ENCODE measurements at places on chromosomes 2 and 18.
A peak's percentile ranks its signal among the peaks of the same experiment; 100 is the strongest.

GRCh38 chr2:64643838-64644457, 9.8 kb downstream of the SERTAD2 start:
- no peaks in the 10 kb centered on the region for H3K27me3 ChIP-seq
- DNase-seq = no peak
- no peak overlapping the region for H3K27ac ChIP-seq
- no peaks in the 10 kb centered on the region for H3K36me3 ChIP-seq

DNA sequence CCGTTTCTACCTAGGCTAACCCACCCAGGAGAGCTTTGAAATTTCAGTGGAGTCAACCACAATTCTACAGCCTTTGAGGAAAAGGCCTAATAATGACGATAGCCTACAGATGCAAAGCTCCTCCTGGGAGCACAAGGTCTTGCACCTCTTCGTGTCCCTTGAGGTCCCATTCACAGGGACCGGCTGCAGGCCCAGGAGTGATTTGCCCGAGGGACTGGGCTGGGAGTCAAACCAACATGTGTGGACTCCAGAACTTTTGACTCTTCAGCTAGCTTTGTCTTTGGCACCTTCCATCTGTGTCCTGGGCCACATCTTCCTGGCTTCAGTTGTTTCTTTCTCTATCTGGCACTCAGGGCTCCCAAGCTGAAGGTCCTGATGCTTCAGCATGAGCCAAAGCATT, 76.5 kb downstream of the SMAD7 start:
- DNase-seq = no peak
- no peak overlapping the region for H3K27ac ChIP-seq
- H3K36me3 ChIP-seq = no peaks in the 10 kb centered on the region
- H3K27me3 ChIP-seq = no peaks in the 10 kb centered on the region
- H3K4me3 ChIP-seq = no peak overlapping the region

DNA sequence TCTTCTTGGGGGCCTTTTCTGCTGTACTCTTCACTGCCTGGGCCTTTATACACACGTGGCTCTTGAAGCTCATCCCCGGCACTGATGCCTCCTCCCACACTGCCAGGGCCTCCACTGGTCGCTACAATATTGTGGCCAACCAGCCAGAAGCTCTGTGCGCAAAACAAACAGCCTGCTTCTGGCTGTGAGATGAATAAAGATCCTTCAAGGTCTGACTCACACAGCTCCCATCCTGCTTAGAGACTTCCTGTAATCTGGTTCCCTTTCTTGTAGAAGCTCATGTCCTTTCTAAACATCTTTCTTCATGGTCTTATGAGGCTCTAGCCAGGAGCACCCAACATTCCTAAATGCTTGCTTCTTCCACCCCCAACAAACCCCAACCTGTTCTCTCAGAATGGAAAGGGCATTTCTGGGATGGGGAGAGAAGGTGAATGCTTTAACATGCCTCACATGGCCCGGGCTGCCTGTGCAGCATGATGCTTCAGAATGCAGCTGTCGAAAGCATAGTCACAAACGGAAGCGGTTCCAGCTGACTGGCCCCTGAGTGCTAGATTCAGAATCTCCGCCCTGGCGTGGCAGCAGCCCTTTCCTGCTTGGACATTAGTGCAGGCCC, 24.6 kb downstream of the NRP2 start:
- H3K4me1 ChIP-seq = peaks cover 7% of the 10 kb centered on the region
- no peak overlapping the region for H3K4me3 ChIP-seq
- no peak overlapping the region for H3K27ac ChIP-seq
- H3K27me3 ChIP-seq = no peaks in the 10 kb centered on the region
- no peaks in the 10 kb centered on the region for H3K36me3 ChIP-seq

DNA sequence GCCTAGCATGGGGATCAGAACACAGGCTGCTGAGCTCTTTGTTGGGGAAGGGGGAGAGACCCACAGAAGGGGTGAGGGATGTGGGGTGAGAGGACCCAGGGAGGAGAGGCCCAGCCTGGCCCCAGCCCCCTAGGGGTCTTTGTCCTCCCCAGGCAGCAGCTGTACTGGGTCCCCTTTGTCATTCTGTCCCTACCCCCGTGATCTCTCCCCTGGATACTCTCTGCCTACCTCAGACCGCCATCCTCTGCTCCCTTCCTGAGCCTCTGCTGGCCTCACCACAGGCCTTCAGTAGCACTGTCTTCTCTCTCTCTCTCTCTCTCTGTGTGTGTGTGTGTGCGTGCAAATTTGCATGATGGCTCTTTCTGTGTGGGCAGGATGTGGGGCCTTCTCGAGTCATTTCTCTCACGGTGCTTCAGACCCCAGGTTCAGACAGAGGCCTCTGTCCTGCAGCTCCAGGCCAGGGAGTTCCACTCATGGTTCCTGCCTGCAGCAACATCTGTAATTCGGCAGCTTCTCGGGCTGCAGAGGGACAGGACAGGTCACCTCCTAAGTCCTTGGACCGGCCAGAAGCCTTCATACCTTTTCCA, 1.4 kb downstream of the PSD4 start:
- H3K4me3 ChIP-seq = peak overlapping the region; percentile 58
- H3K27me3 ChIP-seq = no peaks in the 10 kb centered on the region
- H3K27ac ChIP-seq = peak overlapping the region; percentile 85
- peaks cover 81% of the 10 kb centered on the region for H3K4me1 ChIP-seq
- peaks cover 7% of the 10 kb centered on the region for H3K36me3 ChIP-seq
- peak; percentile 53 for DNase-seq

DNA sequence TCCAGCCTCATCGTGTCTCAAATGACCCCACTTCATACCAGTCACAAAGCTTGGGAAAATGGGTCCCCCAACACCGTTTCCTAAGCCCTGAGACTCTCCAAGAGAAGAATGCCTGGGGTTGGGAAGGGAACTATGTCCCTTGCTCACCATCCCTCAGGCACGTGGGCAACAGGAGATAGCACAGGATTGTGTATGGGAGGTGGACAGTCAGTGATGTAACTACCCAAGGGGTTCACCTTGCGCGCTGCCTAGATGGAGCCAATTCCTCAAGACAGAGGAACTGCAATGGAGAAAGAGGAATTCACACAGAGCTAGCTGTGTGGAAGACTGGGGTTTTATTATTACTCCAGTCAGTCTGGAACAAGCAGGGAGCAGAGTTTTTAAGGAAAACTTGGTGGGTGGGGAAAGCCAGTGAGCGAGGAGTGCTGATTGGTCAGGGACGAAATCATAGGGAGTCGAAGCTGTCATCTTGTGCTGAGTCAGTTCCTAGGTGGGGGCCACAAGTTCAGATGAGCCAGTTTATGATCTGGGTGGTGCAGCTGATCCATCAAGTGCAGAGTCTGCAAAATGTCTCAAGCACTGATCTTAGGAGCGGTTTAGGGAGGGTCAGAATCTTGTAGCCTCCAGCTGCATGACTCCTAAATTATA, 13.8 kb upstream of the CXCR1 start:
- DNase-seq = no peak
- no peak overlapping the region for H3K27ac ChIP-seq
- no peaks in the 10 kb centered on the region for H3K27me3 ChIP-seq

GRCh38 chr2:236365258-236366048, 101.2 kb upstream of the ASB18 start:
- no peak overlapping the region for H3K27ac ChIP-seq
- H3K36me3 ChIP-seq = no peaks in the 10 kb centered on the region
- H3K4me3 ChIP-seq = peak overlapping the region; percentile 35
- no peak for DNase-seq
- no peaks in the 10 kb centered on the region for H3K27me3 ChIP-seq
- peaks cover 16% of the 10 kb centered on the region for H3K4me1 ChIP-seq

GRCh38 chr2:152420363-152420762, 85.4 kb downstream of the FMNL2 start:
- no peak overlapping the region for H3K4me3 ChIP-seq
- no peaks in the 10 kb centered on the region for H3K36me3 ChIP-seq
- DNase-seq = no peak
- H3K4me1 ChIP-seq = no peaks in the 10 kb centered on the region
- no peaks in the 10 kb centered on the region for H3K27me3 ChIP-seq
- H3K27ac ChIP-seq = no peak overlapping the region

DNA sequence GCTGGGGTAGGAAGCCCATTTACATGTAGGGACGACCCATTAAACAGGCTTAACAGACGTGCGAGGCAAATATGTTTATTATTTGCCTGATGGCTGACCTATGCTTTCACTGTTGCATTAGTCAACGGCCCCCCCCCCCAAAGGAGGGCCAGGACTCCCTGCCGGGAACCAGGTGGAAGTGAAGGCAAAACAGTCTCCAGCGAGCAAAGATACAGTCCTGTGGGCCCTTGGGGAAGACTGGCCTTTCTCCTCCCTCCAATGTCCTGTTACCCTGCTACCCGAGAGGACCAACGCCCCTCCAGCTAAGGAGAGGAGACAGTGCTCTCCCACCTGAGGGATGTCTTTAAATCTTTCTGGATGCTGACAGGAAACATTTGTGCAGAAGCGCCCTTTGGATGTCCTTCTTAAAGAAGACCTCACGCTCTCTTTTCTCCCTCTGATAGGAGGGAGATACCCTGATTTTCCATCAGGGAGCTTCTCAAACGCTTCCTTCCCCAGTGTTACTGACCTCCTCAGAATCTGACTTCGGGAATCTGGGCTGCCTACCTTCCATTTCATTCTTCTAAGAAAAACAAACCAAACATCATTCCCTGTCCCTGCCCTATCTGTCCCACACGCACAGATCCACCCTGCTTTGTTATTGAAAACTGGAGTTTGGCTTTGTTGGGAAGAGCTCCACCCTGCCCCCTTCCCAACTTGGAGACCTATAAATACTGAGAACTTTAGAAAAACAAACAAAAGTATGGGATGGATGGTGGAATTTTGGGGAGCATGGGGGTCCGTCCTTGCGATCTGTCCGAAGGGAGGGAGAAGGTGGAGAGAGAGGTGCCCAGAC, 135.9 kb upstream of the SIX3 start:
- peaks cover 11% of the 10 kb centered on the region for H3K4me1 ChIP-seq
- H3K4me3 ChIP-seq = no peak overlapping the region
- no peak overlapping the region for H3K27ac ChIP-seq
- H3K36me3 ChIP-seq = no peaks in the 10 kb centered on the region

DNA sequence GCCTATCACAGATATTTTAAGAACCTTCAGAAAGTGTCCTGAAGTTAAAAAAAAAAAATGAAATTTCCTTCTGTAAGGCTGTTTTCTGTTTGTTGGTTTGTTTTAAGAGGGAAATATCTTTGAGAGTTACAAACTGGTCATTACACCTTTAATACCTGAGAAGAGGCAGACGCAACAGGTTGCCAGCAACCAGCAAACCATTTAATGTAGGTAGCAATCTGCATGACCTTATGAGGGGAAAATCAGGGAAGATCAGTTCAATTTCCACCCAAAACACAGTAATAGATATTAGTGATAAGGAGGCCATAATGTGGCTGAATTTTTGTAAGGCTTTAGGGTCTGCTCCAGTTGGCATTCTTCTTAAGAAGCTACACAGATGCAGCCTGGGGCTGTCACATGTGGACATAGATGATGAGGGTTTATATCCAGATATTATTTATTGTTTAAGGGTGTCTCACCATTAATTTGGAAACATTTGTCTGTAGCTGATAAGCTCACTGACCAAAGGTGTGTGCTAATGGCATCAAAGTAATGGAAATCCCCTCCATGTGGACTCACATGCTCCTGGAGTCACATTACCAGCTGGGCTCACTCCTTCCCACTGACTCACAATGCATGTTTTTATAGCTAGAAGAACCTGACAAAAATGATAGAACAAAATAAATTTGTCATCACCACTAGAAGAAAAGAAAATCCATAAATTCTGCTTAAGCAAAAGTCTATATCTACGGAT, 83.5 kb upstream of the DTNA start:
- no peaks in the 10 kb centered on the region for H3K4me1 ChIP-seq
- no peak for DNase-seq
- H3K27ac ChIP-seq = no peak overlapping the region
- H3K36me3 ChIP-seq = no peaks in the 10 kb centered on the region

- no peaks in the 10 kb centered on the region for H3K4me1 ChIP-seq
- H3K4me3 ChIP-seq = no peak overlapping the region
- H3K27ac ChIP-seq = no peak overlapping the region
- DNase-seq = no peak
These were observed 196.5 kb downstream of the SATB2 start for GRCh38 chr2:199261239-199261638.

DNA sequence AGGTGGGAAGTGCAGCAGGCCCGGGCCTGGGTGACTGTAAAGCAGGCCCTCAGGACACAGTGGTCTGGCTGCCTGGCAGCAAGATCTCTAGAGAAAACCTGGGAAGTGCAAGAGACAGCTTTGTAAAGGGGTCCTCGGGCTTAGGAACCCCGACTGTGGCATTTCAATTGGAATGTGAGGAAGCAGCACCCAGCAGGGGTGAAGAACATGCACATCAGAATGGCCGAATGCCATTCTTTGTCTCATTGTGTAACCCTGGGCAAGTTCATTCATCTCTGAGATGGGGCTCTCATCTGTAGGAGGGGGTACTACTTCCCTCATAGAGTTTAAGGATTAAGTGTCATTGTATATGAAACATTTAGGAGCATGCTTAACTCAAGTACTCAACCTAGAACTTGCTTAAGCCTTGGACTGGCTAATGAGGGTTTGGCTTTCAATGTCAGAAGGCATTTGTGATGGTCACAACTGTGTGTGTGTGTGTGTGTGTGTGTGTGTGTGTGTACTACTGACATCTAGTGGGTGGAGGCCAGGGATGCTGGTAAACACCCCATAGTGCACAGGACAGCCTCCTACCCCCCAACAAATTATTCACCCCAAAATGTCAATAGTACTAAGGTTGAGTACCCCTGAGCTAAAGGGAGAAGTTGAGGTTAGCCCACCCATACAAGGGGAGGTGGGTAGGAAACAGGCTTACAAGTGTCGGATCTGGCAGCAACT, 29.3 kb downstream of the MEX3C start:
- H3K36me3 ChIP-seq = no peaks in the 10 kb centered on the region

DNA sequence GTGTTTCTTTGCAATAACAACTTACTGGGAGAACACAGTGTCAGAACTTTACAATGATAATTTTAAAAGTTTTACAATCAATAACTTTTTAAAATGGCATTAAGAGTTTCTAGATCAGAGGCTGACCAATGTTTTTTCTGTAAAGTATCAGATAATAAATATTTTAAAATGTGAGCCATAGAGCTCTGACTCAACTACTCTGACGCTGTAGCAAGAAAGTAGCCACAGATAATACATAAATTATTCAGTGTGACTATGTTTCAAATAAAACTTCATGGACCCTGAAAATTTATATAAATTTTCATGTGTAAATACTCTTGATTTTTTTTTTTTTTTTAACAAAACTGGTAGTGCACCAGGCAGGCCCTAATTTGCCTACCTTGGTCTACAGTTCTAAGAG, 77.4 kb downstream of the CUL3 start:
- DNase-seq = no peak
- H3K27ac ChIP-seq = no peak overlapping the region
- H3K4me3 ChIP-seq = no peak overlapping the region
- peaks cover 32% of the 10 kb centered on the region for H3K36me3 ChIP-seq
- H3K4me1 ChIP-seq = no peaks in the 10 kb centered on the region
- H3K27me3 ChIP-seq = no peaks in the 10 kb centered on the region

- no peak overlapping the region for H3K27ac ChIP-seq
- no peaks in the 10 kb centered on the region for H3K27me3 ChIP-seq
- DNase-seq = no peak
These were observed 60.1 kb upstream of the LAPTM4A start for GRCh38 chr2:20111311-20112131.

All from effector memory CD4-positive, alpha-beta T cell (primary cell).